ENCODE measurements at places on chromosomes 12 and 14. TPM values are rescaled to one million over a fixed set of nuclear protein-coding genes. Genes with fewer than 3 reads are reported as not detected.

DNA sequence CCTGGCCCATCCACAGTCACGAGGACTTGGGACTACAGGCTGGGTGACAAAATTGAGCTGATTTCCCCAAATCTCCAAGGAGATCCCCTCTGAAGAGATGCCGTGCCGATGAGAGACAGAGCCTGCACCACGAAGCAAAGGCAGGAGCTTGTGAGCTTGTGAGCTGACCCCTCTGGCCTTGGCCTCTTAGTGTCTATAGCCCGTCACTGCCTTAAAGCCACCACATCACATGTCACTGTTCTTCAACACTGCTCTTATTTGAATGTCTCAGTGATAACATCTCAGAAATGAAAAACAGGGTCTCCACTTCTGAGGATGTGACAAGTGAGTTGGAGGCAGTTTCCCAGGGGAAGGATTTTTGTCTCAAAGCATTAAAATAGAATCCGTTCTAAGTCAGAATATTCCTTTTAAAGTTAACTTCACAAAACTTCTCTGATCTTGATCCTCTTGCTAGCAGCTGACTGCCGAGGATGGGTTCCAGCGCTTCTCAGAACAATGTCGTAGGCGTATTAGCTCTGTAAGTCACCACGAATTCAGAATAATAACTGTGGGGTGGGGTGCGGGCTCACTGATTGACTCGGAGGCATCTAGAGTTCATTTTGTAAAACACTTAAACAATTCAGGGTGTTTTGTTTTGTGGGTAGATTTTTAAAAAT, 37.5 kb downstream of the CHST11 start:
- peak; percentile 89 for DNase-seq

DNA sequence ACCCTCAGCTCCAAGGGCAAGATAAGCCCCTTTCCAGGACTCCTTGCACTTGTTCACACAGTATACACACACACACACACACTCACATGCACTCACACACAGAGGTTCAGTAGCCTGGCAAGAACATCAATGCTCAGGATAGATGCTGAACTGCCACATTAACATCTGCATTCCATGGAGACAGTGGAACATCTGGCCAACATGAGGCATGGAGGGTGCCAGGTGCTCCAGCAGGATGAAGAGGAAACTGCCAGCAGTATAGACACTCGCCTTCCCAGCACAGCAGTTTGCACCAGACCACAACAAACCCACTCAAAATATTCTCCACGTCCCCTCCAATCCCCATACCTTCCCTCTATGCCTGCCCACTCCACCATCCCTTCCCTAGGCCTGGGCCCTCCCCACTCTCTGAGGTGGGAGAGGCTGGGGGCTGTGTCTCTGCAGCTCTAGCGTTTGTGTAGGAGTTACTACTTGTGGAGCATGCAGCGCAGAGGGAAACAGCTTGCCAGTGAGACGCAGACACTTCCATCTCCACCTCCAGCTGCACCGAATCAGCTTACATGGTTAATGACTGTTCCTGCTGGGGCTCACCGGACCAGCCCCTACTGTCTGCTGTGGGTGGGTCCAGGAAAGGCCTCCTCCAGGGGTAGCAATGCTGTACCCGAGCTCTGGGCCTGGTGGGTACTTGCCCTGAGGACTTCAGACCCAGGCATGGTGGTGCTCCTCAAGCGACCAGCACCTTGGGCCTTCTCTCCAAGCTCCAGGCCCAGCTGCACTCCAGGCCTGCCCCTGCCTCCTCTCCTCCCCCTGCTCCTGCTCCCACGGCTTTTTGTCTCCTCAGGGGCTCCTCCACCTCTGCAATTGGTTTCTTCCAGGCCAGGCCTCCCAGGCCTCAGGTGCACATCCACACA, 18.6 kb upstream of the PLEKHG3 start:
- no peak for DNase-seq

The NPC2 gene
- 19.1 TPM for total RNA-seq

The TEX52 gene
- total RNA-seq, result 0.29 TPM

The SDR9C7 gene
- not detected for total RNA-seq

- DNase-seq, result no peak
Observed at GRCh38 chr12:65504417-65504816, 225.9 kb downstream of the MSRB3 start.

DNA sequence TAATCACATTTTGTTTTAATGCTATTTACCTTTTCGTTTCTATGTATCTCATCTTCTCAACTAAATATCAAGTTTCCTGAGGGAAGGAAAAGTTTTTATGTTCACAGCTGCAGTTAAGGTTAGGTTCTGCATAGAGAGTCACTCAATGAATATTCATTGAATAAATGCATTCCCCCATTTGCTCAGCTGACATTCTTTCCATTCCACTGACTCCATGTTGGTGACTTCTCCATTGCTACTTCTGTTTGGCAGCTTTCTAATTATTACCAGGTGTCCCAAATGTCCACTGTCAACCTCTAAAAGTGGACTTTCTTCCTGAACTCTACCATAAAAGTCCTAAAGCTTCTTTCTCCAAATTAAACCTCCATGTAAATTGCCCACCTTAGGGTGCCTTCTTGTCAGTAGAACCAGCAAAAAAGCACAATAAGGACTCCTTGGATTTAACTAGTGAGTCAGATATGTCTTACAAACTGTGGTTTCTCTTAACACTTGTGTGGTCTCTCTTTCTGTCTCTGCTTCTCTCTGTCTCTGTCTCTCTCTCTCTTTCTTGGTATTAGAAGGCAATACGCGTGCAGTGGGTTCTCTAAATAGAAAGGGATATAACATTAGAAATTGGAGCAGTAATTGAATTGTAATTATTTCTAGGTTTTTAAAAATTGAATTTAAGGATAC, 85.9 kb downstream of the TMEM117 start:
- no peak for DNase-seq

DNA sequence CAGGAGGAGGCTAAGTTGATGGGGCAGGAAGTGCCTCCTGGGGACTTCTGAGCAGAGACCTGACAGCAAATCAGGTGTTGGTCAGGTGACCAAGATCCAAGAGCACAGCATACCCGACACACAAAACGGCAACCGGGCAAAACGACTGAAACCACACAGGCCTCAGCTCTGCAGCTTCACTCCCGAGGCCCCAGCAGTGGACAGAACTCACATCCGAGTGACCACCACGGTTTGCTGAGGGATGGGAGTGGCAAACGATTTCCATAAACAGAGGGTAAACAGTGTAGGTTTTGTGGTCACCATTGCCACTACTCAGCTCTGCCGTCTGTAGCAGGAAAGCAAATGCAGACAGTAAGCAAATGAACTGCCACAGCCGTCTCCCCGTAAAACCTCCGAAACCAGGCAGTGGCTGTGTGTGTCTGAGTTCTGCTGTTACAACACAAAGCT, 14.4 kb downstream of the CHFR start:
- DNase-seq, result peak; percentile 46

The CCDC196 gene
- not detected for total RNA-seq

DNA sequence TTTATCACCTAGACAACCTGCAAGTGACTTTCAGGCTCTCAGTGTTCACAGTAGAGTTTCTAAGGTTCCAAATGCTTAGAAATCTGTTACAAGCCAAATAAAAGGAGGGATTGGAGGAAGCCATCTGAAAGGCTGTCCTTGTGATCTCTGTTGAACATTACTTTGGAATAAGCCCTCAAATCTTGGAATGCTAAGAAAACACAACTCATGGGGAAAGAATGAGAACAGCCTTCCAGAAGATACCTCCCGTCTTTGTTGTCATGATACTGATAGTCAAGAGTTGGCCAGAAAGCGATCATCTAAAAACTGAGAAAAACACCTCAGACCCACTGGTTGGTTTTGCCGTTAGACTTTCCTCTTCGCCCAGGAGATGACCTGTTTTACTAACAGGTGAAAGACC, 44.4 kb upstream of the KCNK13 start:
- DNase-seq, result no peak

The FGD4 gene
- total RNA-seq, result 0.05 TPM

- DNase-seq, result no peak
Observed at GRCh38 chr14:59325906-59326305, 137.4 kb downstream of the DAAM1 start.

GRCh38 chr12:108609537-108610335, 11.9 kb upstream of the TMEM119 start:
- no peak for DNase-seq

DNA sequence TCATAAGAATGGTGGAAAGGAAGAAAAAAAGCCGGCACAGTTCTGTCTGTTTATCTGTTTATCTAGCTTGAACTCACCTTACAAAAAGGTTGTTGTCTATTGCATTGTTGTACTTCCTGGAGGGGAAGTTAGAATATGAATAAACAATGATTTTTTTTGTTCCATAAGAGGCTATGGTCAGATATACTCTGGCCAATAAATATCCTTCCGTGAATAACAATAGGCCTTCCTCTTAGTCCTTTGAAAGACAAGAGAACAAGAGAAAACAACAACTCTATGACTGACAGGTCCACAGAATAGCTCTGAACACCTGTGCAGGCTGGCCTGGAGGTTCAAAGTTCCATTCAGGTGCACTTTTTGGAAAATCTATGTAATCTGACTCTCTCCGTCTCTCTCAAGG, 192.8 kb upstream of the KRR1 start:
- DNase-seq, result no peak

DNA sequence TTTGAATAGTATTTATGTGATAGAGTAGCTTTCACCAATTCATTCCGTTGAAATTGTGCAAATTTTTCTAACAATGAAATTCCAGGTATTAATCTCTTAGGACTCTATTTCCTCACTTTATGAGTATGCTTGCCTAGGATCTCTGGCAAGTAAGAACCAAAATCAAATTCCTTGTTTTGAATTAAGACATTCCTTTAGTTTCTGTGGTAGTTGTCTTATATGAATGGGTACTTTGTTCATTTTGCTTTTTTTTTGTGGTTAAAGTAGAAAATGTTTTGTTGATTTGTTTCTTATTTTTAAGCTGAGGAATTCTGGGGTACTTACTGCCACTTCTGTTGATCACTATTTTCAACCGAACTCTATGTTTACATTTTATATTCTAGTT, 59.8 kb downstream of the KITLG start:
- no peak for DNase-seq

All from activated CD8-positive, alpha-beta T cell treated with anti-CD3 and anti-CD28 coated beads for 36 hours (primary cell).